Motor neuron (in vitro differentiated cells): ENCODE measurements at places on chromosomes 3 and 15. TPM values are rescaled to one million over a fixed set of nuclear protein-coding genes. Genes with fewer than 3 reads are reported as not detected.
A peak's percentile ranks its signal among the peaks of the same experiment; 100 is the strongest.

Gene TM4SF4
- total RNA-seq = not detected in 2 replicates

Gene GOLGA6D
- total RNA-seq = 0.69 TPM in 1 of 2 replicates, not detected in the other

DNA sequence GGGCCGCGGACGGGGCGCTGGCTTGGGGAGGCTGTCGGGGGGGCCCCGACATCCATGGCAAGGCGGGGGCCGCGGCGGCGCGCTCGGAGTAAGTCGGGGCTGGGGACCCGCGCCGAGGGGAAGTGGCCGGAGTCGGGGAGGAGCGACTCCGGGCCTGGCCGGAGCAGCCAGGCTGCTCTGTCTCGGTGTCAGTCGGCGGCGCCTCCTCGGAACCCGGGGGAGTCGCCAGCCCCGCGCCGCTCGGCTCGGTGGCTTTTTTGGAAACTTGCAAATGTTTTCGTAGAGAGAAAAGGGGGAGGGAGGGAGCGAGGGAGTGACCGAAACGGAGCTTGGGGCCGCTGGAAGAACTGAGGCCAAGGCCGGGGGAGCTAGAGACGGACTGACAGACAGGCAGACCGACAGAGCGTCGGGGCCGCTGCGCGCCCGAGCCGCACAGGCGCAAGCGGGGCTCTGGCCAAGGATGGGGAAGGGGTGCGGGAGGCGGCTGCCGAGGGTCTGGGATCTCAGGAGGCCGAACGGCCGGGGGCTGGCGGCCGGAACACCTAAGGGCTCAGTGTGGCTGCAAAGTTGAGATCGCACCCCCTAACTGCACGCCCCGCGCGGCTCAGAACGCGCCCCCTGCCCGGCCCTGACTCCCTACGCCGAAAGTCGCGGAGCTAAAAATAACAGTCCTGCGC lies 5.0 kb downstream of the PTH1R start:
- peak; percentile 53 for ATAC-seq

GRCh38 chr3:131053043-131053859 lies 26.6 kb downstream of the NEK11 start:
- ATAC-seq = no peak

Gene MEX3B
- 3.4 and 4.2 TPM in 2 replicates for total RNA-seq

Gene GP9
- not detected in 2 replicates for total RNA-seq

DNA sequence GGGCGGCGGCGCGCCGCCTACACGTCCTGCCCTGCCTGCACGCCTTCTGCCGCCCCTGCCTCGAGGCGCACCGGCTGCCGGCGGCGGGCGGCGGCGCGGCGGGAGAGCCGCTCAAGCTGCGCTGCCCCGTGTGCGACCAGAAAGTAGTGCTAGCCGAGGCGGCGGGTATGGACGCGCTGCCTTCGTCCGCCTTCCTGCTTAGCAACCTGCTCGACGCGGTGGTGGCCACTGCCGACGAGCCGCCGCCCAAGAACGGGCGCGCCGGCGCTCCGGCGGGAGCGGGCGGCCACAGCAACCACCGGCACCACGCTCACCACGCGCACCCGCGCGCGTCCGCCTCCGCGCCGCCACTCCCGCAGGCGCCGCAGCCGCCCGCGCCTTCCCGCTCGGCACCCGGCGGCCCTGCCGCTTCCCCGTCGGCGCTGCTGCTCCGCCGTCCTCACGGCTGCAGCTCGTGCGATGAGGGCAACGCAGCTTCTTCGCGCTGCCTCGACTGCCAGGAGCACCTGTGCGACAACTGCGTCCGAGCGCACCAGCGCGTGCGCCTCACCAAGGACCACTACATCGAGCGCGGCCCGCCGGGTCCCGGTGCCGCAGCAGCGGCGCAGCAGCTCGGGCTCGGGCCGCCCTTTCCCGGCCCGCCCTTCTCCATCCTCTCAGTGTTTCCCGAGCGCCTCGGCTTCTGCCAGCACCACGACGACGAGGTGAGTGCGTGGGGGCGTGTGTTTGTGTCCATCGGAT lies 602 bp downstream of the TRIM71 start:
- no peak for ATAC-seq

- ATAC-seq = no peak
These were observed 1.5 kb downstream of the DIS3L start for GRCh38 chr15:66294932-66295235.

Gene ADGRG7
- total RNA-seq = not detected in 2 replicates

DNA sequence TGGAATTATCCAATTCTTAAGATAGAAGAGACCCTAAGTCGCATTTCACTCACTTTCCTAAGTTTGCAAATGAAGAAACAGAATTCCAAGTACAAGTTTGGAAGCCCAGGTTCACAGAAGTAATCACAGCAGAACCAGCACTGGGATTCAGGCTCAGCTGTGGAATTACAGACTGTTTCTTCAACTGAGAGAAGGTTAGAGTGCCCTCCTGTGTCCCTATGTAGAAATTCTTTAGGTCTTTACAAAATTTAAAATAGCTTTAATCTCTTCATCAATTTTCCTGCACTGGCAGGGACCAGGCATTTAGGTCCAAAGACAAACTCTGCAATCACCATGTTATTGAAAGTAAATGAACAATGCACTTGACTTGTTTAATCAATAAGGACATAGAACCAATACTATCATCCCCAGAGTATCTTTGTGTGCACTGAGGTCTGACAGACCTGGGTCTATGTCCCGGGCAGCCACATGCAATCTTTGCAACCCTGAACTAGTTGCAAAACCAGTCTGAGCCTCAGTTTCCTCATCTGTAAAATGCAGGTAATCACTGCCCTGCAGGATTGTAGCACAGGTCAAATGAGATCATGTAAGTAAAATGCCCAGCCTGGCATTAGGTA lies 96.3 kb upstream of the ZBED2 start:
- peak; percentile 78 for ATAC-seq

- no peak for ATAC-seq
These were observed 16.0 kb downstream of the DNAJC19 start for GRCh38 chr3:180973543-180973942.

Gene ACTRT3
- total RNA-seq = 2.2 and 2.9 TPM in 2 replicates

DNA sequence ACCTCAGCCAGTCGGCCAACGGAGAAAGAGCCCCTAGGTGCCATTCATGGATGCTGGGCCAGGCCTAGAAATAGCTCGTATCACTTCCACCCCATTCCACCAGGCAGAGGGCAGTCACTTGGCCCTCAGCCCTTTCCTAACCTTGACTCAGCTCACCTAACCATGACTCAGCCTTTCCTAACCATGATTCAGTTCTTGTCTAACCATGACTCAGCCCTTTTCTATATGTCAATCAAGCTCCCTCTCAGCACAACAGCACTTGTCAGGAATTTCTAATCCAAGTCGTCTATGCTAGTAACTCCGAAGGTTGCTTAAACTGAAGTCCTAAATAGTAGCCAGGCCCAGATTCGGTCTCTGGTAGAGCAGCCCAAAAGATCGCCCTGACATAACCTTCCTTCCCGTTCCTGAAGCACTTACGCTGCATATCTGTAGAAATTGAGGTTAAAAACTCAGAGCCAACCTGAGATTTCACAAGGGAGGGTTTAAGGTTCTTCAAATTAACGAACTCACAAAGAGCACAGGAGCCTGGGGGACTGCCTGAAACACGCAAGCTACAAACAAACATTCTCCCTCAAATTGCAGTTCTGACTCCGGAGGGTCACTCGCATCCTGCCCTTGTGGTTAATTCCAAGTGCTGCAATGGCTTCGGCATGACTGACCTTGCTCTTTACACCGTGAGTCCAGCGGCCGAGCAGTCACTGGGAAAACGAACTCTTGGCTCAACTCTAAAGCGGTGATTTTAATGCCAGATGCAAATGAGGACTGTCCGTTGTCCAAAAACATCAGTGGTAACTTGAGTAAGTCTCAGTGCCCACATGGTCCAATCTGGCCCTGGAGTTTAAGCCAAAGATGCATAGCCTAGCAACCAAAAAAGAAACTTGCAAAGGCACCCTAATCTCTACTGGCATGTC lies 99.9 kb downstream of the ADAMTS17 start:
- no peak for ATAC-seq

DNA sequence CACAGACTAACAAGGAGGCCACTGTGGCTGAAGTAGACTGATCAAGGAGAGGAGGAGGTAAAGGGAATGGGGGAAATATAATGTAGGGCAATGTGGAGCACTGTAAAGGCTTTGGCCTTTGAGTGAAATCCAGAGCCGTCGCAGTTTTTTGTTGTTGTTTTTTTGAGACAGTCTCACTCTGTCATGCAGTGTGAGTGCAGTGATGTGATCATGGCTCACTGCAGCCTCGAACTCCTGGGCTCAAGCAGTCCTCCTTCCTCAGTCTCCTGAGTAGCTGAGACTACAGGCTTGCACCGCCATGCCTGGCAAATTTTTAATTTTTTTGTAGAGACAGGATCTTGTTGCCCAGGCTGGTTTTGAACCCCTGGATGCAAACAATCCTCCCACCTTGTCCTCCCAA lies 32.2 kb downstream of the PPP4R2 start:
- no peak for ATAC-seq
